Neural crest cell (in vitro differentiated cells): ENCODE measurements at places on chromosomes 6 and 20.

DNA sequence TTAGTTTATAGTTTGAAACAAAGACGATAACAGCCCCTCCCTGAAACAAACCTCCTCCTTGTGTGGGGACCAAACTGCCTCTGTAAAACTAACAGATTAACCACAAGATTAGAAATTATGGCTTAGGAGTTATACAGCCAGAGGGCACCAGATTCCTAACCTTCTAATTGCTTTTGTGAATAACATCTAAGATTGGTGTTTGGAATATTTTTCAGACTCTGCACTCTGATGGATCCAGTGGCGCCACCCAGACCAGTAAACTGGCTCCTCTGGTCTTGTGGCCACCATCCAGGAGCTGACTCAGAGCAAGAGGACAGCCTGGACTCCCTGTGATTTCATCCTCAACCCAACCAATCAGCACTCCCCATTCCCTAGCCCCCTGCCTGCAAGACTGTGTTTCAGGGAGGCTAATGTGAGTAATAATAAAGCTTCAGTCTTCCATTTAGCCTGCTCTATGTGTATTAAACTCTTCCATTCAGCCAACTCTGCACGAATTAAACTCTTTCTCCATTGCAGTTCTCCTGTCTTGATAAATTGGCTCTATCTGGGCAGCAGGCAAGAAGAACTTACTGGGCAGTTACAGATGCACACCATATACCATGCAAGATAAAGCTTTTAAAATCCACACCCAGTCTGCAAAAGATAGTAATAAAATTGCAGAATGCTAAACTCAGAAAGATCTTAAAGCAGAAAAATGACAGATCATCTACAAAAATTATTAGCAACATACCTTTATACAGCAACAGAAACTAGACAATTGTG lies 58.5 kb upstream of the SLC22A16 start:
- no peak for DNase-seq

DNA sequence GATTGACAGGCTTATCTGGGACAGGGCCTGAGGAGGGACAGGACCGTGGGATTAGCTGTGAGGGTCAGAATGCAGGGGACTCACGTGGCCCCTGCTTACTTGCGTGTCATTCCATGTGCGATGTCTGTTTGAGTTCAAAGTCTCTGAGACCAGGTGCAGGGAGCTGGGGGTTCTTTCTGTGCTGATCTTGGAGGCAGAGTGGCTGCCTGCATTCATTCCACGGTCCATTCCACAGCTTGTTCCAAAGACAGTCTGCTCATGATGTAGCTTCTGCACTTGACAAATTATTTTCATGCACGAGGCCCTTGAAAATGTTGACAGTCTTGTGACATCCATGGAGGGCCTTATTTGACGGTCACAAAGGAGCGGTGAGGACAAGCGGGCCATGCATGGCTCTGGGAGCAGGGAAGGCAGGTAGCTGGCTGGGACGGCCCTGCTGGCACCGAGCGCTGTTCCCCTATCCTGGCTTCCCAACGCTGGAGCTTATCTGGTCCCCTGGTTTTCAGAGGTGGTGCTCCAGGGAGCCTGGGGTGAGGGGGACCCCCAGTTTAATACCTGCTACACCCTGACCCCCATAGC lies 156.3 kb upstream of the RNF24 start:
- DNase-seq, result no peak

DNA sequence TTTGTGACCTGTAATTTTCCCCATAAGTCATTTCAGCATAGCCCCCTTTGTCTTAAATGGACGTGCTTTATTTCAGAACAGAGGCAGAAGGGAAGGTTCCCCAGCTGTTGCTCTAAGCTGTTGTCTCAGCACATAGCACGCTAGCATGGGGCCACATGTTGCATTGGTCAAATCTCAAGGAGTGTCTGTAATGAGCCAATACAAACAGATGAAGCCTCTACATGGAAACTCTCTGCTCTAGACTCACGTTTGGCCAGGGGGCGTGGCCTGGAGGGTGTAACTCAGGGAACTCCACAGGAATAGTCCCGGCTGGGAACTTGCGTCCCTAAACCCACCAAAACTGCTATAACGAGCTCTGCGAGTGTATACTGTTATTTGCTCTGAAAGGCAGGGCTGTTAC lies 35.2 kb upstream of the SLC22A2 start:
- no peak for DNase-seq

DNA sequence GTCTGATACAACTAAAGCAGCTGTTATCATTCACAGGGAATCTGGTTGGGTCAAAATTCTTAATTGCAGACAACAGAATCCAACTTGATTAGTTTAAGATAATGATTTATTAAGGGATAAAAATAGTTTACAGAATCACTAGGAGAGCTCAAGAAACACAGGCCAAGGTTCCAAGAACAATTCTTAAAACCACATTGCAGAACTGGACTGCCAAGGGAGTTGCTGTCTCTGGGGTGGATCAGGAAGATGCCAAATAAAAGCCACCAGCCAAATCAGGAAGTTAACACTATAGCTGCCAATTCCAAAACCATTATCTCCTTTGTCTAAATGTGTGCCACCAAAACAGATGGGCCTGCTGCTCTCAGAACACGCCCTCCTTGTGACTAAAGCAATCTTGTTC lies 53.7 kb downstream of the NUDT3 start:
- no peak for DNase-seq

DNA sequence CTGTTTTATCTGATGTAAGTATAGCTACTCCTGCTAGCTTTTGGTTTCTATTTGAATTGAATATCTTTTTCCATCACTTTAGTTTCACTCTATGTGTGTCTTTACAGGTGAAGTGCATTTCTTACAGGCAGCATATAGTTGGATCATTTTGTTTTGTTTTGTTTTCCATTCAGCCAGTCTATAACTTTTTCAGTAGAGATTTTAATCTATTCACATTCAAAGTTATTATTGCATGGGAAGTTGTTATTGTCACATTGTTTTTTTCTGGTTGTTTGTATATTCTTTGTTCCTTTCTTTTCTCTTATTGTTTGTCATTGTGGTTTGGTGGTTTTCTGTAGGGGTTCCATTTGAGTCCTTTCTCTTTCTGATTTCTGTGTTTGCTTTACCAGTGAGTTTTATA lies 151.2 kb downstream of the PDE10A start:
- DNase-seq, result no peak

- DNase-seq, result no peak
Observed at GRCh38 chr6:129345890-129346289, 364.1 kb downstream of the ARHGAP18 start.

GRCh38 chr20:48139262-48140041 lies 354.2 kb upstream of the SULF2 start:
- no peak for DNase-seq

DNA sequence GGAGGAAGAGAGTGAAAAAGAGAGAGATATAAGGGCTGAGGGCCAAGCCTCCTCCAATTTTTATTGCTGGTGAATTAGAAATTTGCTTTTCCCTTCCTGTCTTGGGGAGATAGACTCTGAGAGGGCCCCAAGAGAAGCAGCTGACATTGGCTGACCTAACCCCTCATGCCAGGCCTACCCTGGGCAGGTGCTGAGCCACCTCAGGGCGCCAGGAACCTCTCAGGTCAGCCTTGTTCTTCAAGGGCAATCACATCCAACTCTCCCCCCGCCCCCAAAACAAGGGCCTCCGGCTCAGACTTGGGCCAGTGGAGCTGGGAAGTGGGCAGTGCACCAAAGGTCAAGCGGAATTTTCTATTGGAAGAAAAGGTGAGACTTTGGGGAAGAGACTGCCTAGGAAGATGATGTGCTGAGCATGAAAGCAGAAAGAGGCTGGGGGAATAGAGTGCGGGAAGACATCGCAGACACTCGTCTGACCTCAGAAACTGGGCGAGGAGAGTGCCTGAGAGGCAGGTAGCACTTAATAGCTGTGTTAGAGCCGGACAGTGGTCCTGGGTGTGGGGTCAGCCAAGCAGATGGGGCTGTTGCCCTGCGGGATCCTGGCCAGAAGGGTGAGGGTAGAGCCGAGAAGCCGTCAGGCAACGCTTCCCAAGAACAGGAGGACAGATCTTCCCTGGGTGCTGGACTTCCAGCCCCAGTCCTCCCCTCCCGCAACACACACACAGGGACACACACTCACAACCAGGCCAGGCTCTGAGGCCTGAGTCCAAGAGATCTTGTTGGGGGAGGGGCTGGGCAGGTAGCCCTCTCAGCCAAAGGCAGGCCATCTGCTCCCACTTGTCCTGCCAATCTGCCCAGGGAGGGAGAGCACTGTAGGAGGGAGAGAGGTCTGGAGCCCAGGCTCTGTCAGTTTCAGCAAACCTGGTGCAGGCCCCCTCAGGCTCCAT lies 3.7 kb upstream of the FASTKD5 start:
- no peak for DNase-seq

DNA sequence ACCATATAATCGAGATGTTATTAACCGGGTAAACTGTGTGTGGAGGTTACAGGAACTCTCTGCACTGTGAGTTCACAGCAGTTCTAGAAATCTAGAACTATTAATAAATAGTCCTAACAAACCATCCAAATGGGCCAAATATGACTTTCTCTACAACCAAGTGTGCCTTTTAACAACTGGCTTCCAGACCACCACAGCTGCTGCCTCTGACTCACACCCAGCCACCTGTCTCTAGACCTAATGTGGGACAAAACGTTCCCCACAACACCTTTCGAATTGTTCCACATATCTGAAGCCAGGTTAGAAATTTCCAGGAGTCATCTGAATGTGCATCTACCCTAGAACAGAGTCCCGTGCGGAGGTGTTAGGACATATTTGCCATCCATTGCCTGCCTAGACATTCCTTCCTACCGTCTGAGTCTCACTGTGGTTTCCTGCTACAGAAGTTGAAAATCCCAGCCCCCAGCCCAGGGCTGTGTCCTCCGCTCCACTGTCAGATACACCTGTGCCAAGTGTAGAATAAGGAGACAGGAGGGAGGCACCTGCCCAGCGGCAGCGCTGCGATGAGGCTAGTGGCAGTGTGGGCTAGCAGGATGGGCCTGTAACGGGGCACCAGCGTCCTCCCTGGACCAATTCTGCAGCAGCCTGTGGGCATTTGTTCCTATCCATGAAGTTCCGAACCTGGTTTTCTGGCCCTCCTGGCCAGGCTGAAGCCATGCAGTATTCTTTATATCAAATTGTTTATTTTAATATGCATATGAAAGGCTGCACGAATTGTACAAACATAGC lies 28.5 kb upstream of the MAP3K4 start:
- no peak for DNase-seq

- no peak for DNase-seq
Observed at GRCh38 chr20:46808565-46808964, 86.1 kb upstream of the EYA2 start.

GRCh38 chr6:152897807-152898399 lies 84.9 kb downstream of the FBXO5 start:
- peak; percentile 88 for DNase-seq

DNA sequence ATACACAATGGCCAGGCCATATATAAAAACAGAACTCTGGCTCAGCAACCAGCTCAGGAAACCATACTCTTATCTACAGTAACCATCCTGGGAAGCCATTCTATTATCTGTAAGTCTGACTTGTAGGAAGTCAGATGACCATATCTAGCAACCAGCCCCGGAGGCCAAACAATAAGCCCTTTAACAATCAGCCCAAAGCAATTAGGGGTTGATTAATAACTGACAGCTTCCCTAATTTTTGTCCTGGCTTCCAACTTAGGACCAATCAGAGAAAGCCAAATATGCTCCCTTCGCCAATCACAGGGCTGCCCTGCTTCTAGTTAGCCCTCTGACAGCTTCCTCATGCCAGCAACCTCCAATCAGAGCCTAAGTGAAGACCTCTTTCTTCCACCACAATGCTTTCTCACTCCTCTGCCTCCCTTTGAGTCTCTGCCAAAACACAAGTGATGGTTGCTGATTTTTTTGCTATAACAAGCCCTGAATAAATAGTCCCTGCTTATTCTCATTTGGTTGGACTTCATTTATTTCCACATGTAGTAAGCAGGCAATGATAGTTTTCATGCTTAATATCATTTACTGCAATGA lies 37.8 kb upstream of the STXBP5 start:
- no peak for DNase-seq

- DNase-seq, result no peak
Observed at GRCh38 chr6:110557199-110557598, 80.8 kb upstream of the SLC22A16 start.

DNA sequence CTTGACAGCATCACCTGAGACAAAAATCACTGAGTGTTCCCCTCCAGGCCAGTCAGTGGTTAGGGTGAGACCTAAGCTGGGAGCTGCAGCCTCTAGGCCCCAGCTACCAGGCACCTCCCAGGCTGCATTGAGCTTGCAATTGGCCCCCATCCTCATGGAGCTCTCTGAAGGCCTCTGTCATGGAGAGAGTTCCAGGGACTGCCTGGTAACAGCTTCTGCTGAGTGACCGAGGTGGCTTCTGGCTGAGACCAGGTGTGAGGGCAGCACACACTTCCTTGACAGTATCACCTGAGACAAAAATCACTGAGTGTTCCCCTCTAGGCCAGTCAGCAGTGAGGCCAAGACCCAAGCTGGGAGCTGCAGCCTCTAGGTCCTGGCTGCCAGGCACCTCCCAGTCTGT lies 283.0 kb downstream of the SMOC2 start:
- no peak for DNase-seq
